SJCRH30 (cell line): ENCODE measurements at places on chromosomes 1 and 21. TPM values are rescaled to one million over a fixed set of nuclear protein-coding genes. Genes with fewer than 3 reads are reported as not detected.

The C1orf21 gene
- 5.8 and 7.5 TPM in 2 replicates for total RNA-seq

The PRAMEF14 gene
- not detected in 2 replicates for total RNA-seq

The CA6 gene
- total RNA-seq = not detected in 2 replicates

The CEP350 gene
- 31.8 and 46.6 TPM in 2 replicates for total RNA-seq

The RXFP4 gene
- total RNA-seq = 0.08 TPM in 1 of 2 replicates, not detected in the other

The NMNAT2 gene
- not detected in 2 replicates for total RNA-seq

The PTTG1IP gene
- total RNA-seq = 195 TPM in 2 replicates
